CD4-positive, alpha-beta T cell treated with Interleukin-2 at 100 ng/mL for 4 hours (primary cell): ENCODE measurements at places on chromosomes 16 and 17.
A peak's percentile ranks its signal among the peaks of the same experiment; 100 is the strongest.

- DNase-seq = no peak
Observed at GRCh38 chr17:10010752-10011151, 105.7 kb upstream of the RCVRN start.

GRCh38 chr16:28289048-28289447, 3.3 kb upstream of the SBK1 start:
- no peak for DNase-seq

GRCh38 chr17:66928949-66929348, 35.6 kb upstream of the CACNG4 start:
- no peak for DNase-seq

- DNase-seq = no peak
Observed at GRCh38 chr16:8623634-8624033, 2.1 kb downstream of the METTL22 start.

DNA sequence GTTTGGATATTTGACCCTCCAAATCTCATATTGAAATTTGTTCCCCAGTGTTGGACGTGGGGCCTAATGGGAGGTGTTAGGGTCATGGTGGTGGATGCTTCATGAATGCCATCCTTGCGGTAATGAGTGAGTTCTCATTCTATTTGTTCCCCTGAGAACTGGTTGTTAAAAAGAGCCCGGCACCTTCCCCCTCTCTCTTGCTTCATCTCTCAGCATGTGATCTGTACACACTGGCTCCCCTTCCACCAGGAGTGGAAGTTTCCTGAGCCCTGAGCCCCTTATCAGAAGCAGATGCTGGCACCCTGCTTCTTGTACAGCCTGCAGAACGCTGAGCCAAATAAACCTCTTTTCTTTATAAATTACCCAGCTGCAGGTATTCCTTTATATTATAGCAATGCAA, 25.6 kb downstream of the PIK3R6 start:
- DNase-seq = no peak

DNA sequence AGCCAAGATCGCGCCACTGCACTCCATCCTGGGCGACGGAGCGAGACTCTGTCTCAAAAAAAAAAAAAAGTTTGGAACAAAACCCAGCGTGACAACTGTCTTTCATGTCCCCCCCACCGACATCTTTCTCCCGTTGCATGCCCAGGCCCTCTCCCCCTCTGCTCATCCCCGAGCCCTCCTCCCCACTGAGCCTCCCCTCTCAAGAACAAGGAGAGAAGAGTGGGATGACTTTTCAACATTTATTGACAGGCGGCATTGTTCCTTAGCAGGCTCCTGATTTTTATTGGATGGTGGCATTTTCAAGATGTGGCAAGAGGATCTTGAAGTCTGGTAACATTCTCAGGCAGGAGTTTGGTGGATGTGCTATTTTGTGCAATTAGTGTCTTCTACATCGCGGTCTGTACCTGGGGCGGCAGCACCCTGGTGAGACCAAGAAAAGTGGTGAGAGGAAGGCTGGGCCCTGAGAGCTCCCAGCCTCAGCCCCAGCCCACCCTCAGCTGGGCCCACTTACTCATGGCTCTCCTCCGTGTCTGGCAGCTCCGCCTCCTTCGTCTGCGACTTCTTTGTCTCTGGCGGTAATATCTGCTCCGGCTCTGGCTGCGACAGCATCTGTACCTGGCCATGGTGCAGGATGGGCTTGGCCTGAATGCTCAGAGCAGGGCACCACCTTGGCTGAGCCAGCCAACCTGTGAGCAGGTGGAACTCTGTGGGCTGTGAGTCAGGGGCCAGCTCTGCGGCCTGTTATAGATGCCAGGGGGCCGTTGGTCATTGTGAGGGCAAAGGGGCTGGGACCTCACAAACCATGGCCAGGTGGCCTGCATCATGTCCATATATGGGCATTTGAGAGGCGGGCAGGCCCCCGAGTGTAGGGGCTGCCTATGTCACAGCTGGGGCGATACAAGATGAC, at the start of gene PRM1:
PRM1 (minus strand) TSS at position 715 of the 907 bp plus-strand sequence; CDS start at position 623, 92 bp downstream.
- no peak for DNase-seq

- DNase-seq = no peak
Observed at GRCh38 chr17:6959700-6960099, 36.1 kb upstream of the ALOX12 start.

DNA sequence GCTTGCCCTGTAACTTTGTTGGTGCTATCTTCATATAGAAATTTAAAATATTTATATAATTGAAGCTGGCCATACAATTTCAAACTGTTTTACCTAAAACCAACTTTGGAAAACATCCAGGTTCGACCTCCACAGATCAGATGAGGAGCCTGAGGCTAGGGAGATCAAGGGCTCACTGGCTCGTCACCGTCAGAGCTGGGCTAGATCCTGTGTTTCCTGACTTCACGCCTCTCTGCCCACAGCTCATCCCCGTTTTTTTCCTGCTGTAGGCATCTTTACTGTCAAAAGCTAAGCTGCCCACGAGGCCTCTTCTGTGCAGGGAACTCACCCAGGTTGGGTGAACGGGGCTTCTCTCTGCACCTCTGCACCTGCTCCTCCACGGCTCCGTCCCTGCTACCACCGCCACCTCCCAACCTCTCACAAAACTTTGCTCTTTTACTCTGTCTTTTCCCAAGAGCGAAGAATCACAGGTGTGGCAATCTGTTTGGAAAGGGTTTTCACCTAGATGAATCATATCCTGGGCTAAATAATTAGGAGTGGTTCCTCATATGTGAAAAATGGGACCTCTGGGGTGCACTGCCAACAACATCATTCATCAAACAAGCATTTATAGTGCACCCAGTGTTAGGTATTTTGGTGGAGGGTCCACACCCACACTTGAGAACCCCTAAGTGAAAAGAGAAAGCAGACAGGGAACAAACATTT, 24.8 kb upstream of the KDM6B start:
- no peak for DNase-seq

GRCh38 chr16:23351360-23351759, 49.3 kb downstream of the SCNN1B start:
- no peak for DNase-seq

- no peak for DNase-seq
Observed at GRCh38 chr16:54903047-54903446, 27.6 kb upstream of the IRX5 start.

- no peak for DNase-seq
Observed at GRCh38 chr17:21539146-21539545, 153.2 kb upstream of the KCNJ18 start.

DNA sequence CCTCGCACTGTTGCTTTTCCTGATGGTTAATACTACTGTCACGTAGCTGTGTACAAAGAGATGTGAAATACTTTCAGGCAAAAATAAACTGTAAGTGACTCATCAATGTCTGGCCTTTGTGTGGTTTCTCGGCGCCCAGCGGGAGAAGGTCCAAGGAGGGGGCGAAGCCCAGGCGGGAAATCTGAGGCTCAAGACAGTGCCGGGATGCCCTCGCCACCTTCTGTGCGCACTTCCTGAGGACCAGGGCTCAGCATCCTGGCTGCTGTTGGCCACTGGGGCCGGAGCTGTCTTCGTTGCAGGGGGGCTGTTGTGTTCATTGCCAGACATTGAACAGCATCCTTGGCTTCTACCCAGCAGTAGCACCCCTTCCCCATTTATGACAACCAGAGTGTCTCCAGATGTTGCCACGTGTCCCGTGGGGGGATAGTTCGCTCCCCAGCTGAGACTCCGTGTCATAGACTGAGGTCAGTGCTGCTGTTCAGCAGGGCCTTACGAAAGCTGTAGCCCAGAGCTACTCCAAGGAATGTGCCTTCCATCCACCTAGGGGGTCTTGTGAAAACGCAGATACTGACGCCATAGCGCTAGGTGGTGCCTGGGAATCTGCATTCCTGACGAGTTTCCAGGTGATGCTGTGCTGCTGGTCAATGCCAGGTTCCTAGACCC, 67.3 kb upstream of the PLCG2 start:
- DNase-seq = no peak

DNA sequence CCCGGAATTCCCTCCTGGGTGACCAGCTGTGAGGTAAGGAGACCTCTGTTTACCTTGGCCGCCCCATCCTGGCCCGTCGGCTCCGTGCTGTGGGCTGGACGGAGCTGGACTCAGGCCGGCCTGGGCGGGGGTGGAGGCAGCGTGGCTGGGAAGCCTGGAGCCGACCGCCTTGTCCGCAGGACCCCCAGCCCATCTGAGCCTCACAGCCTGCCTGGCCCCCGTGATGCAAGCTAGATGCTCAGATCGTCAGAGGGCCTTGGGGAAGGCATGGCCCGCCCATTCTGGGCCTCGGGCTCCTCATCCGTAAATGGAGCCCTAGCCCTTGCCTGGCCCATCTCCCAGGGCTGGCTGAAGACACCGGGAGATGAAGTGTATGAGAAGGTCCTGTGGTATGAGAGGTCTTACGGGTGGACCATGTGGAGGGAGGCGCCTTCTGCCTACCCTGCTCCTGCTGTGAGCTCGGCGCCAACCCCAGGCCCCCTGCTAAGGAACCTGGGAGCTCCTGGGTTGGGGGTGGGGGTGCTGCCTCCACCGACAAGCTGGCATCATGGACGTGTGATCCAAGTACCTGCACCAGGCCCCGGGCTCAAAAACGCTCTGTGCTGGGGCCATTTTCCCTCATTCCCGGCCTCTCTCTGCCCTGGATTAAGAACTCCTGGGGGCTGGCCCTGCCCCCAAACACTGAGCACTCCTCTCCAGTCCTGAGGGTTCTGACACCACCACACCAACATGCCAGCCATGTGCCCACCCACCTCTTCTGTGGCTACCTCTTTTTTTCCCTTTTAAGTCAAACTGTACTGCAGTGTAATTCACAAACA, 5.4 kb upstream of the P2RX1 start:
- no peak for DNase-seq

- no peak for DNase-seq
Observed at GRCh38 chr16:54748611-54749190, 182.0 kb upstream of the IRX5 start.

- no peak for DNase-seq
Observed at GRCh38 chr17:1810450-1811103, 19.1 kb downstream of the SMYD4 start.

- no peak for DNase-seq
Observed at GRCh38 chr16:54822892-54823291, 107.8 kb upstream of the IRX5 start.

DNA sequence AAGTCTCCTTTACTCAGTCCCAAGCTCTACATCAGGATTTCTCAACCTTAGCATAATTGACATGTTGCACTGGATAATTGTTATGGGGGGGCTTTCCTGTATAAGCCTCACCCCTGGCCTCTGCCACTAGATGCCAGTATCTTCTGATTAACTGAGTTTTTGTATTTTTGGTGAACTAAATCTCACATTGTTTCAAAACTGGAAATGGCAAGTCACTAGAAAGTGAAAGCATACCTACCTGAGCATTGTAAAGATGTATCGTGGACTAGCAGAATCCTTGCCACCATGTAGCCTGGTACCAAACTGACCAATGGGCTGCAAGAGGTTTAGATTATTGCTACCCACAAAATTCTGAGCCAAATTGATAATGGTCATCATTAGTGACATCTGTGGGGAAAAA, 15.0 kb downstream of the TOP2A start:
- peak; percentile 13 for DNase-seq

- DNase-seq = peak; percentile 74
Observed at GRCh38 chr17:58249270-58250133, 11.1 kb downstream of the LPO start.

GRCh38 chr17:68910251-68910705, 44.9 kb downstream of the ABCA8 start:
- no peak for DNase-seq

- DNase-seq = no peak
Observed at GRCh38 chr17:58275417-58275816, 5.3 kb downstream of the MPO start.
